ENCODE measurements at places on chromosomes 1 and 21. TPM values are rescaled to one million over a fixed set of nuclear protein-coding genes. Genes with fewer than 3 reads are reported as not detected.

DNA sequence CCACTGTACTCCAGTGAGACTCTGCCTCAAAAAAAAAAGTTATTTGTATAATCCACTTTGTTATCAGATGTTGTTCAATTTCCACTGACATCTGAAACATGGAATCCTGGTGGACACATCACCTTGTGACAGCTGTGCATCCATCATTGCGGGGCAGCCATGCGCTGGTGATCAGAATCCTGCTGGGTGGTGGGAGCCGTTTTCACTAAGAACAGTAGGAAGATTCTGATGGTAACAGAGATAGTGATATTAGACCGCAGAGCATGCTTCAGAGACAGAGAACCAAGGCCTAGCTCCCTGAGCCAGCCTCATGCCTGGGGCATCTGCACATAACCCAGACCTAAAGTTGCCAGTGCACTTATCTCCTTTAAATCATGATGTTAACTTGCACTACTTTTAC, 3.1 kb upstream of the SPRR3 start:
- ATAC-seq, result no peak

- ATAC-seq, result no peak
Measured at GRCh38 chr1:55981010-55981650, 598.2 kb downstream of the PLPP3 start.

DNA sequence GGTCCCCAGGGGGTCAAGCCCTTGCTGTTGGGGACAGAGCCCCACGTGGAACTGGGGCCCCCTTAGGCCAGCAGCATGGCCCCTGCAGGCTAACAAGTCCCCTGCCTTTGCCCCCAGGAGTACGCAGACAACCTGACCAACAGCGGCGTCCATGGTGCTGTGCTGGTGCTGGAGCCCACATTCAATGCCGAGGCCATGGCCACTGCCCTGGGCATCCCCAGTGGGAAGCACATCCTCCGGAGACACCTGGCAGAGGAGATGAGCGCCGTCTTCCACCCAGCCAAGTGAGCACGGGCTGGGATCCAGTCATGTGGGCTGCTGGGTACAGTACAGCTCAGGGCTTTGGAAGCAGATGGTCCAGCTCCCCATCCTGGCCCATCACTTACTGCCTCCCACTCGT, 49.6 kb upstream of the TMEM51 start:
- ATAC-seq, result no peak

DNA sequence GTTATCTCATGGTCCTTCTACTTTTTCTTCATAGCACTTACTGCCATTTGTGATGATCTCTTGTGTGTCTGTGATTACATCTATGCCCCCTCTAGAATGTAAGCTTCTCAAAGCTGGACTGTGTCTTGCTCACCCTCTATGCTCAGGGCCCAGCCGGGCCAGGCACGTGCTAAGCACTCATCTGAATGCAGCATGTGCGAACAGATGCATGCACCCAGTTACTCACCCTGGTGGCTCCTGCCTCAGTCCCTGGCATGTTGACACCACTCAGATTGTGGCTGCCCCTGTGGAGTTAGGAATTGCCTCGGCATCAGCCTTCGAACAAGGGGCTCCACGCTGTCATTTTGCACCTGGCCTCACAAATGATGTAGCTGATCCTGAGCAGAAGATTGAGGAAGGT, 19.6 kb upstream of the PABPC4 start:
- no peak for ATAC-seq

The ZBTB8B gene
- total RNA-seq, result under 0.01 TPM

The TENT5C gene
- 2.7 TPM for total RNA-seq

The USH2A gene
- 0.39 TPM for total RNA-seq
